LNCaP clone FGC (cell line): ENCODE measurements at places on chromosomes 12 and 14.
A peak's percentile ranks its signal among the peaks of the same experiment; 100 is the strongest.

DNA sequence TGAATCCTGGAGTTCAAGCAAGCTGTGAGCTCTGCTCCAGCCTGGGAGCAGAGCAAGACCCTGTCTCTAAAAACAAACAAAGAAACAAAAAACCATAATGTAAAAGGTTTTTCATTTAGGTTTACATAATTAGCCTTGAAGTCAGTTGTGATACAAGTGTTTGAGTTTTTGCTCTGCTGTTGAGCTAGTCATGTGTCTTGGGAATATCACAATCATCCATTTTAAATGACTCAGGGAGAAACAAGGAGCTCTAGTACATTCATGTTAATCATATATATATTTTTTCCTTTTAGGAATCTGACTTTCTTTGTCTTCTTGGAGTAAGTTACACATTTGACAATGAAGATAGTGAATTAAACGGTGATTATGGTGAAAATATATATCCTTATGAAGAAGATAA, 12.9 kb downstream of the MIA2 start:
- DNase-seq, result no peak

DNA sequence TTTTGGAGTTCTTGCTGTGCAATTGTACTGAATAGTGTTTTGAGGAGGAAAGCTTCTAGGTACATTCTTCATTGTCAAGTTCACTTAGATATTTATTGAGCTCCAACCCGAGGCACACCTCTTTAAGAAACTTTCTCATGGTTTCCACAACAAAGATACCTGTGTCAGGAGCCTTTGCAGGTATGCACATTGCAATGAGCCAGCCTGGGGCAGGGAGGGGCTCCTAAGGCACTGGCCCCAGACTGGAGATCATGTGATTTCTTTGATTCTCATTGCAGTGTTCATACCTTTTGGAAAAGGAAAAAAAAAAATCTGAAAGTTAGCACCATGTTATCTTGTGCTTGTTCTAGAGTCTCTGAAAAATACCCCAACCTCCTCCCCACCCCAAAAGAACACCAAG, 80.3 kb downstream of the PRMT8 start:
- DNase-seq, result no peak

GRCh38 chr12:62249419-62249818, 10.8 kb upstream of the USP15 start:
- DNase-seq, result no peak

- DNase-seq, result no peak
Observed at GRCh38 chr14:47154276-47154797, 502.8 kb upstream of the RPL10L start.

GRCh38 chr12:92732216-92732615, 29.4 kb downstream of the PLEKHG7 start:
- no peak for DNase-seq

- DNase-seq, result peak; percentile 7
Observed at GRCh38 chr14:87944987-87945604, 47.9 kb downstream of the GALC start.

DNA sequence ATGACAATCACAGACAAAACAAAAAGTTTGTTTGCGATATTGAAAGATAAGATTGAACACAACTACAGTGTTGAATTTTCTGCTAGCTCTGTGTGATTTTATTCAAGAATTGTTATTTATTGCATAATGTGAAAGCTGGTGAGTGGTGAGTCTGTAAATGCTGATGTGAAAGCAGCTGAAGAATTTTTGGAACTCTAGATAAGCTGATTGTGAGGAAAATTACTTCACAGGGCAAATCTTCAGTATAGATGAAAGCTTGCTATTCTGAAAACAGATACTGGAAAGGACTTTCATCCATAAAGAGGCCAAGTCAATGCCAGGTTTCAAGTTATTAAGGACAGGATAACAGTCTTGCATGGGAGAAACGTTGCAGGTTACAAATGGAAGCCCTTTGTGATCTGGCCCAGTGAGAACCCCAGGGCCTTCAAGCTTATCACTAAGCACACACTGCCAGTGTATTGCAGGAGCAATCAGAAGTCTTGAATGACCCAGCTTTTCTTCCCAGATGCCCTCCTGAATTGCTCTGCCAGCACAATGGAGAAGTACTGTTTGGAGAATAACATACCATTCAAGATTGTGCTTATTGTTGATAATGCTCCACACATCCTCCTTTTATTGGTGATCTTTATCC, 153.7 kb downstream of the PCNX1 start:
- DNase-seq, result no peak

DNA sequence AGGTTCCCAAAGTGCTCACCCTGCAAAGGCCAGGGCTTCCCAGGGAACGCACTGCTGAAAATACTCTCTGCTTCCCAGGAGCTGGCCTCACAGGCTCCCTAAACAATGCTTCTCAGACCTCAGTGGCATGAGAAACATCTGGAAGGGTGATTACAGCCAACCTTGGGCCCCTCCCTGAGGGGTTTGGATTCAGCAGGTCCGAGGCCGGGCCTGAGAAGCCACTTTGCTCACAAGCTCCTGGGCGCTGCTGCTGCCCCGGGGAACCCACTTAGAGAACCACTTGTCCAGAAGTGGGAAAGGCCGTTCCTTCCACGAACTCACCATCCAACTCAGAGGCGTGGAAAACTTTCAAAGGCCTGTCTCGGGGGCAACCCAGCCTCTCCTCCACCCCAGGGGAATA, 130.5 kb downstream of the PIWIL1 start:
- DNase-seq, result no peak

- no peak for DNase-seq
Observed at GRCh38 chr12:103908246-103908541, 22.0 kb upstream of the HSP90B1 start.

- DNase-seq, result no peak
Observed at GRCh38 chr14:91009501-91010152, 50.8 kb downstream of the RPS6KA5 start.

GRCh38 chr12:10175846-10176636, 2.8 kb upstream of the TMEM52B start:
- no peak for DNase-seq

DNA sequence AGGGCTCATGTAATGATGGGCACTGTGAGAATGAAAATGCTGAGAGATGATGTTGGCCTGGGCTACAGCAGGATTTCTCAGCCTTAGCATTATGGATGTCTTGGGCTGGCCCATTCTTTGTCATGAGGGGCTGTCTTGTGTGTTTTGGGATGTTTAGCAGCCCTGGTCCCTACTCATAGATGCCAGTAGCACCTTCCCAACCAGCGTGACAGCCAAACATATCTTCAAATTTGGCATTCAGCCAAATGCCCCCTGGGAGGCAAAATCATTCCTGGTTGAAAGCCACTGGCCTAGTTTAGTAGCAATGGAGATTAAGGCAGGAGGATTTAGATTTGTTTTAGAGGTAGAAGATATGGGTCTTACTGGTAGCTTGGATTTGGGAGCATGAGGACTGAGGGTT, 26.6 kb downstream of the UBE3B start:
- DNase-seq, result no peak

DNA sequence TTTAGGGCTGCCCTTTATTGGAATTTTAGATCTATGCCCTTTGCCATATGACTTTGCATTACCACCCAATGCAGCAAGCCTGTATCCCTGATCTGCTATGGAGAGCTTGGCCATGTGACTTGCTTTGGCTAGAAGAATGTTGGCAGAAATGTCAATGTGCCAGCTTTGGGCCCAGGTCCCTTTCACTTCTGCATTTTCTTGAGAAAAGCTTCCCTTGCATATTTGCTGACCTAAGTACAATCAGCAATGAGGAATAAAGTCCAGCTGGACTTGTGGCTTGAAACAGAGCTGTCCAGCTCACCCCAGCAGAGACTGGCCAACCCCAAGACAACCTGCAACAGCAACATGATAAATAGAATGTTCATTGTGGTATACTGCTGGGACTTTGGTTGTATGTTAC, 135.9 kb downstream of the PAH start:
- no peak for DNase-seq

- no peak for DNase-seq
Observed at GRCh38 chr14:72781561-72782508, 112.1 kb downstream of the DPF3 start.

DNA sequence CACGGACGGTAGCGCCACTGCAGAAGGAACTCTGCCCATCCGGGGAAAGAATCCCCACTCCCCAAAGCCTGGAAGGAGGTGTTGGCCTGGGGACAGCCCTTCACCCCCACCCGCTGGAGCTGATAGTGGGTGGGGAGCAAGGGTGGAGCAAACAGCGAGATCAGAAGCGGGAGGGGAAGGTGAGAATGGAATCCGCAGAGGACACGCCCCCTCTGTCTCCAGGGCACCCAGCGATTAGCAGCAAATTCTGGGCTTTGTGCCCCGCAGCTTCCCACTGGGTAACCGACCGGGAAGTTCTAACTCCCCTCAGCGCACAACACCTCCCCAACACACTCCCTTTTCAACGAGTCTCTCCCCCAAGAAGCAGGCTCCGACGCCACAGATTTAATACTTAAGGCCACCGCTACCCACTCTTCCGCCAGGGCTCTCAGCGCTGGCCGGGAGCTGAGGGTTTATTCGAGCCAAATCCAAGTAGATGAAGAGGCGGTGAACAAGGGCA, 1.4 kb downstream of the SLC25A29 start:
- DNase-seq, result no peak

GRCh38 chr12:113090740-113091139, 34.2 kb downstream of the DTX1 start:
- no peak for DNase-seq

GRCh38 chr12:9669534-9669933, at the start of gene CLEC2D:
CLEC2D (plus strand) TSS chr12:9669713; CDS start chr12:9669735, 22 bp downstream.
- DNase-seq, result no peak

DNA sequence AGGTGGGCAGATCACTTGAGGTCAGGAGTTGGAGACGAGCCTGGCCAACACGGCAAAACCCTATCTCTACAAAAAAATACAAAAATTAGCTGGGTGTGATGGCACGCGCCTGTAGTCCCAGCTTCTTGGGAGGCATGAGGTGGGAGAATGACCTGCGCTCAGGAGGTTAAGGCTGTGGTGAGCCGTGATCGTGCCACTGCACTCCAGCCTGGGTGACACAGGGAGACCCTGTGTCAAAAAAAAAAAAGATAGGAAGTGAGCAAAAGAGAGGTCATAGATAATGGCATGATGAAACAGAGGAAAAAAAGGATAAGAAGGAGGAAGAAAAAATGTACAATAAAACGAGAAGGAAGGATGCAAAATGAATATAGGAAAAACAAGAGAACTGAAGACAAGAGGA, 159.5 kb downstream of the ETV6 start:
- DNase-seq, result no peak

DNA sequence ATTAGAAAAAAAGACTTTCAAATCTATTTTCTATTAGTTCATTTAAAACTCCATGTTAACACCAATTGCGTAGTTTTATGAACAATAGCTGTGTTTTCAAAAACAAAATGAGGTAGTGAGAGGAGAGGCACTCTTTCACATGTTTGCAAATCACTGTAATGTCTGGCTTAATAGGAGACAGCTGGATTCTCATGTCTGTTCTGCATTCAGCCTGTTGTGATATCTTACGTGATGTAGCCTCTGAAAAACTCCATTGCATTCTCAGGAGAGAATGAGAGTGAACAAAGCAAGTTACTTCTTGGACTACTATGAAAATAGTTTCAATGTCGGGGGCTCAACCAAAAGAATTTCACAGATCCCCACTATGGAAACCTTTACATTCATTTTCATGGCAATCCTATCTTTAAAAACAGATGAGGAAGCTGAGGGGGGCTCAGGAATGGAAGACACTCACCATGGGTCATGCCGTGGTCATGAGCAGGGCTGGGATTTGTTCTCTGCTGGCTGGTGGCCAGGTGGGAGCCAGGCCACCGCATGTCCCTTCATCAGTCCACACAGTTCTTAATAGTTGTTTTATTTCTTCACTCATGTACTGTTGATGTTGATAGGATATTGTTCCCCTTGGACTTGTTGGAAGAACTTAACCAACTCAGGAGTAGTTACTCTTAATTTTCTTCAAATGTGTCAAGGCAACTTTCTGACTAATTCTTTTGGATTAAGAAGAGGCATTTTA, 346.2 kb upstream of the FAR2 start:
- no peak for DNase-seq

GRCh38 chr12:58576916-58577315, 343.4 kb downstream of the LRIG3 start:
- DNase-seq, result no peak

DNA sequence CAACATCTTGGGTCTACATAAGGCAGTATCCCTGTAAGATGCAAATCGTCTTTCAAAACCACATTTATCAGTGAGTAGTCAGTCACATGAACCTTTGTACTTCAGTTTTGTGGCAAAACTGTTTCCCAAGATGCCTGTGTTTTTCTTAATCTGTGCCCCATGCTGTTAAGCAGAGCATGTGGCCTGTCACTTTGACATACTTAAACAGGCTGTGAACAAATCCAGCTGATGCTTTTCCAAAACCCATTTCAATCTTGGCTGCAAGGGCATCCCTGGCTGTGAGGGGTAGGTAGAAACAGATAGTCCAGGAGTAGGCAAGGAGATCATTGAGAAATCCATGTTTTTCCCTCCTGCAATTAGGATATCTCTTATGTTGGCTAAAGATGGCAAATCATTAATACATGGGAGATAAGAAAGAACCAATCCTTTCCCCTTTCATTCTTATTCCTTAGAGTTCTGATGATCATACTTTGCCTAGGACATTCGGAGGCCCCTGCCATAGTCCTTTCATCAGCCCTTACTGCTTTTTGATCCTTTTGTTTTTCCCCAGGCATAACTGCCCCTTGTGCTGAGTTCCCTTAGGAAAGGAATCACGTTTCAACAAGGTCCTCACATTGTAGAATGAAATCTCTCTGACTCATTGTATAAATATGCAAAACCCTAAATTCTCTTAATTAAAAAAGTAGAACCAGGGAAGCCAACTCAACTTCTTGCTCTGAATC, 121.1 kb upstream of the EEA1 start:
- DNase-seq, result no peak
